Activated T-cell treated with anti-CD3 and anti-CD28 coated beads, Interleukin-2, amount 50 U/mL, for 72 hours (primary cell): ENCODE measurements at places on chromosomes 1 and 21. TPM values are rescaled to one million over a fixed set of nuclear protein-coding genes. Genes with fewer than 3 reads are reported as not detected.

GRCh38 chr1:110053552-110054428, 16.7 kb downstream of the ALX3 start:
- H3K4me3 ChIP-seq: no peak overlapping the region
- DNase-seq: peak; percentile 81
- H3K27me3 ChIP-seq: no peaks in the 10 kb centered on the region
- peak overlapping the region; percentile 49 for H3K27ac ChIP-seq

GRCh38 chr1:232316864-232317263, 313.1 kb downstream of the SIPA1L2 start:
- no peaks in the 10 kb centered on the region for H3K4me1 ChIP-seq
- DNase-seq: no peak
- peaks cover 5% of the 10 kb centered on the region for H3K36me3 ChIP-seq

- H3K4me3 ChIP-seq: no peak overlapping the region
- peaks cover 3% of the 10 kb centered on the region for H3K4me1 ChIP-seq
- no peaks in the 10 kb centered on the region for H3K27me3 ChIP-seq
- H3K36me3 ChIP-seq: no peaks in the 10 kb centered on the region
- no peak overlapping the region for H3K27ac ChIP-seq
- no peak for DNase-seq
Measured at GRCh38 chr1:185479796-185480195, 162.8 kb upstream of the IVNS1ABP start.

The RGS13 gene
- not detected for total RNA-seq

DNA sequence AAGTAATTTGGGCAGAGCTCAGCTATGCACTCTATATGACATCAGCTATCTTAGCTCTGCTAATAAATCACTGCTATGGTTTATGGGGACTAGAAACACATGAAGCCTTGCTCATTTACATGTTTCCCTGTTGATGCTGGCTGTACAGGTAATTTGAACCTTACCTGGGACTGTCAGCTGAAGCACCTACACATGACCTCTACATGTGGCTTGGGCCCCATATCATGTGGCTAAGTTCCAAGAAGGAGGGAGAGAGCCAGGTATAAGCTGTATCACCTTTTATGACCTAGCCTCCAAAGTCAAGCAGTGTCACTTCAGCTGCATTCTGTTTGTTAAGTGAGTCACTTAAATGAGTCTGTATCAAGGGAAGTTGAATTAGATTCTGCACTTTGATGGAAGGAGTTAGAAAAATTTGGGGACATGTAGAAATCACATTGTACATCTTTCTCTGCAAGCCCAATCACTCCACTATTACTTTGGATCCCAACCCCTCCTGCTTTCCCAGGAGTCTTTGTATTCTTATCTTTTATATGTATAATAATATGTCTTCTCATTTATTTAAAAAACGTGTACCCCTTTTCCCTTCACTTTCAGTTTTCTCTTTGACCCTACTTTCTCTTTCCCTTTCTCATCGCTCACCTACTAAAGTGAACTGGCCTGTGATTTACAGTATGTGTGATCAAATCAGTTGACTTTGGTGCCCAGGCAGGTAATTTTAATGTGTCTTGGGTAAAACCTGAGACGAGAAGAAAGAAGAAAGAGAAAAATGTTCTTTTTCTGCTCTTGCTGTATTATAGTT, 53.4 kb upstream of the PRKACB start:
- H3K27me3 ChIP-seq: no peaks in the 10 kb centered on the region
- peak overlapping the region; percentile 68 for H3K4me3 ChIP-seq
- H3K36me3 ChIP-seq: peaks cover 3% of the 10 kb centered on the region
- peak overlapping the region; percentile 38 for H3K27ac ChIP-seq

The TACSTD2 gene
- total RNA-seq: 0.21 TPM

GRCh38 chr1:212916481-212917133, 33.7 kb upstream of the VASH2 start:
- H3K4me1 ChIP-seq: no peaks in the 10 kb centered on the region

The PPM1J gene
- 1.2 TPM for total RNA-seq

The AUNIP gene
- total RNA-seq: 6.9 TPM

DNA sequence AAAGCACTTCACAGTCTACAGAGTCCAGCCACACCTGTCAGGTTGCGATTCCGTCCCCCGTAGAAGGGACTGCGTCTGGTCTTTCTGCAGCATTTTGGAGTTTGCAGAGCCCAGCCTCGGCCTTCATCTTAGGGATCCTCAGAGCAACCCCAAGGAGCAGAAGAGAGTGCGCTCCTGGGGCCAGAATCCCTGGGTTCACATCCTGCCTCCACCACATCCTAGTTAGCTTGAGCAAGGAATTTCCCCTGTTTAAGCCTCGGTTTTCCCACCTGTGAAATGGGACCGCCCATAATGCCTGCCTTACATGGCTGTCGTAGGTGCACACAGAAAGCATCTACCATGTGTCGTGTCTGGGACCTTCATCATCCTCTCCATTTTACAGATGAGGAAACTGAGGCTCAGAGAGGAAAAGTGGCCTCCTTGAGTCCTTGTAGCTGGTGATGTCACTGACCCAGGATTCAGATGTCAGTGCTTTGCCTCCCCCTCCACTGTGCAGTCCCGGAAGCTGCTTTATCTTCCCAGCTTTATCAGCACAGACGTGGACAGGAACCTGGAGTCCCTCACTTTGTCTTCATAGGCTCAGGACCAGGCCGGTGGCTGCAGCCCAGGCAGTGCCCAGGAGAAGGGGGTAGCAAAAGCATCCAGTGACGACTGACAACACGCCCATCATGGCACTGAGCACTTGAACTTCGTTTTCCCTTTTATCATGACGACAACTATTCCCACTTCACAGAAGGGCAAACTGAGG, 438.5 kb downstream of the MATN1 start:
- H3K4me1 ChIP-seq: peaks cover 11% of the 10 kb centered on the region
- DNase-seq: no peak
- no peak overlapping the region for H3K4me3 ChIP-seq
- H3K36me3 ChIP-seq: peaks cover 3% of the 10 kb centered on the region

GRCh38 chr1:164728719-164729118, 169.7 kb downstream of the PBX1 start:
- no peaks in the 10 kb centered on the region for H3K36me3 ChIP-seq
- no peaks in the 10 kb centered on the region for H3K27me3 ChIP-seq
- no peak overlapping the region for H3K4me3 ChIP-seq

The RNU1-4 gene
- total RNA-seq: 1,100 TPM

GRCh38 chr1:156608981-156609380, 7.7 kb upstream of the GPATCH4 start:
- H3K4me3 ChIP-seq: no peak overlapping the region
- peak; percentile 72 for DNase-seq

- no peak overlapping the region for H3K4me3 ChIP-seq
- peaks cover 4% of the 10 kb centered on the region for H3K27me3 ChIP-seq
- no peak overlapping the region for H3K27ac ChIP-seq
- DNase-seq: no peak
Measured at GRCh38 chr1:221862971-221863370, 121.1 kb upstream of the DUSP10 start.

DNA sequence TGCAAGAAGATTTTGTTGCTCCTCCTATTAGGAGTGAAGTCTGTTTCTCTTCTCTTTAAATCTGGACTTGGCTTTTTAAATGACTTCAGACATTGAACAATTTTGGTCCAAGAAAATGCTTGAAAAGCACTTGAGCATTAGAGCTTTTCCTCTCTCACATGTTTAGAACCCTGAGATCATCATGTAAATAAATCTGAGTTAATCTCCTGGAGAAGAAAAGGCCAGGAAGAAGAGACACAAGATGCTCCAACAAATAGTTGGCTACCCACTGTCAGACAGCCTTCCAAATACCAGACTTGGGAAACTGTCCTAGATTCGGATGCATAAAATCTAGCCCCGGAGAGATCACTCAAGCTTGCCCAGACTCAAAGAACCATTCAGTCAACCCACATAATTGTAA, 1353.1 kb upstream of the ADGRL4 start:
- no peak overlapping the region for H3K4me3 ChIP-seq
- no peaks in the 10 kb centered on the region for H3K27me3 ChIP-seq
- no peaks in the 10 kb centered on the region for H3K4me1 ChIP-seq
- no peak overlapping the region for H3K27ac ChIP-seq
- no peak for DNase-seq

GRCh38 chr1:40977716-40978115, 1.8 kb upstream of the CTPS1 start:
- peaks cover 2% of the 10 kb centered on the region for H3K36me3 ChIP-seq
- H3K27ac ChIP-seq: no peak overlapping the region
- H3K4me3 ChIP-seq: no peak overlapping the region
- no peaks in the 10 kb centered on the region for H3K27me3 ChIP-seq
- DNase-seq: no peak

The ZNF670 gene
- total RNA-seq: 4.2 TPM

DNA sequence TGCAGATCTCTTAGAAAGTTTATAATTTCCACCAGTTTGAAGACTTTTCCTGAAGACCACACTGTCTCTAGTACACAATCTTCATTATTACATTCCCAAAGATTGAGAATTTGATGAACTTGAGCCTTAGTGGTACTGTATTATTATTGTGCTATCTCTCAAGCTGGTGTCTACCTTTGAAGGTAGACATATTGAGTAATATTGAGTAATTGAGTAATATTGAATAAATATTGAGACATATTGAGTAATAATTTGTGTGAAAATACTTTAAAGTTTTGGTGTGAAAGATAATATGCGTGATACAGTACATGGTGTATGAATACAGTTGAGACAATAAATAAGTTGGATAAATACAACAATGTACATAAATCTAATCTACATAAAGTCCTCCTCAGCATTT, 613.1 kb upstream of the ADGRL2 start:
- no peaks in the 10 kb centered on the region for H3K36me3 ChIP-seq
- no peak overlapping the region for H3K27ac ChIP-seq
- no peaks in the 10 kb centered on the region for H3K4me1 ChIP-seq
- H3K27me3 ChIP-seq: no peaks in the 10 kb centered on the region
- DNase-seq: no peak

DNA sequence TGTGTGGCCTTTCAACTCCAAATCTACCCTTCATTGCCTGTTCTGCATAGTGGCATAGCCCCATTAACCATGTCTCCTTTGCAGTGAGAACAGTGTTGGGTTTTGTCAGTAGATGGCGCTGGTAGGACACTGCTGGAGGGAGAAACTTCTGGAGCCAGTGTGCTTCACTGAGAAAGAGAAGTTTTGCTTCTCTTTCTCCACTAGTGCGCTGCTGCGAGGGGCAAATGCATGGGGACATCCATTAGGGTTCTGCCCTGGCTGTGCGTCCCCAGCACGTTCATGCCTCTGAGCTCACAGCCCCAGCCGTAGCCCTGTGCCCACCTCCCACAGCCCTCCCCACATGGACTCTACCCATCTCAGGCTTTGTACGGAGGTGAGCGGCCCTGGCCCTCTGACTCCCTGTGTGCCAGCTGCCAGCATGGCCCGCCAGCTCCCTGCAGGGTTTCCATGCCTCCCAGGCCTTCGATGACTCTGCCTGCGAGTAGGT, 53.1 kb downstream of the RIMS3 start:
- H3K27me3 ChIP-seq: no peaks in the 10 kb centered on the region
- H3K4me3 ChIP-seq: no peak overlapping the region
- H3K27ac ChIP-seq: no peak overlapping the region
- peaks cover 7% of the 10 kb centered on the region for H3K4me1 ChIP-seq
- peak; percentile 76 for DNase-seq

DNA sequence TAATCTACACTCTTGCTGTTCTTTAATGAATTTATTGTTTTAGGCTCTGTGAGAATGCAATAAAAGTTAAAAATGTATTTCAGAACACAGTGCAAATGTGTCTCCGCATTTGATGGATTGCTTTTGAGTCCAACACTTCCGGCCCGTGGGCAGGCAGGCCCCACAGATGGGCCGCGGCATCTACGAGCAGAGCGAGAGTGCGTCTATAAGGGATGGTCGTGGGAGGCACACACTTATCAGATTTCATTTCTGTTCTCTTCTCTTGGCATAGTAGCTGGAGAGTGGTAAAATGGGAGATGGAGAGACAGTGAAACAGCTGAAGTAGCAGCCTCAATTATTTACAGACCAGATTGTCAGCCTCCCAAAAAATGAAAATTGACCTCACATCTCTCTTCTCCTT, 134.2 kb downstream of the NAV1 start:
- DNase-seq: no peak
- H3K4me3 ChIP-seq: no peak overlapping the region
- H3K27ac ChIP-seq: no peak overlapping the region
- no peaks in the 10 kb centered on the region for H3K4me1 ChIP-seq

GRCh38 chr1:89762386-89762778, 58.5 kb upstream of the LRRC8D start:
- DNase-seq: no peak
- peak overlapping the region; percentile 48 for H3K27ac ChIP-seq
- H3K27me3 ChIP-seq: no peaks in the 10 kb centered on the region
- peak overlapping the region; percentile 75 for H3K4me3 ChIP-seq
- H3K4me1 ChIP-seq: peaks cover 69% of the 10 kb centered on the region

The TNNT2 gene
- total RNA-seq: not detected

The LHX8 gene
- total RNA-seq: not detected

GRCh38 chr1:93638981-93639380, 42.7 kb downstream of the BCAR3 start:
- H3K27me3 ChIP-seq: no peaks in the 10 kb centered on the region
- DNase-seq: no peak

DNA sequence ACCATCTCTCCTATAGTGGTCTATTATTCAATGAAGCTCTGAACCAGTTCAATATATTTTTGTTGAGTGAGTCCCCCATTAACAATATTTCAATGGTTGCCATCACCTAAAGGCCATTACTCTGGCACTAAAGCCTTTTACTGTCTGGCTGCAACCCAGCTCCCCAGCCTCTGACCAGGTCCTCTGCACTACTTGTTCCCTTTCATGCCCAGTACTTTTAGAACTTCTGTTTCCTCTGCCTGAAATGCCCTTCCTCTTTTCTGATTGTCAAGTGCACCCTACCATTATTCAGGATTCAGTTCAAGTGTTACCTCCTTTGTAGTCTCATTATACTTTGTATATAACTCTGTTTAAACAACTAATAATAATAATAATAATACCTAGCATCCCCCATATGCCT, 30.4 kb upstream of the ZFYVE9 start:
- H3K4me1 ChIP-seq: no peaks in the 10 kb centered on the region
- DNase-seq: no peak
- no peaks in the 10 kb centered on the region for H3K27me3 ChIP-seq
- H3K36me3 ChIP-seq: no peaks in the 10 kb centered on the region

GRCh38 chr1:54230507-54231339, 30.8 kb downstream of the MRPL37 start:
- H3K27me3 ChIP-seq: no peaks in the 10 kb centered on the region
- peak overlapping the region; percentile 55 for H3K27ac ChIP-seq
- H3K4me1 ChIP-seq: peaks cover 43% of the 10 kb centered on the region
- no peaks in the 10 kb centered on the region for H3K36me3 ChIP-seq

The OR2AK2 gene
- 0.35 TPM for total RNA-seq

DNA sequence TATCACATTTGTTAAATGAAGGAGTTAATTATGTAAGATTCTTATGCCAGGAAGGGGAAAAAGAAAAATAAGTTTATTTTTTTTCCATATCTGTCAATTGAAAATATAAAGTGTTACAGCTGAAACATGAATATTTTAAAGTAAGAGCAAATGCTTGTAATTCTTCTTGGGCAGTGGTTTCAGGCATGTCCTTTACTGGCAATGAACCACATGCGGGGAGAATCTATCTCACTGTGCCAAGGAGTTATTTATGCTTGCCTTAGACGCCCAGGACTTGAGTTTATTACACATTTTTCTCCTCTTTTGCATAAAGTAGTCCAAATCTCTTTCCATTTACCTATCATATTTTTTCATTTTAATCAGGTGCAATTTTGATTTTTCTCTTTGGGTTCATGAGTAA, 207.8 kb upstream of the NRIP1 start:
- no peak for DNase-seq
- no peaks in the 10 kb centered on the region for H3K27me3 ChIP-seq
- H3K4me1 ChIP-seq: no peaks in the 10 kb centered on the region
- no peaks in the 10 kb centered on the region for H3K36me3 ChIP-seq
- H3K27ac ChIP-seq: no peak overlapping the region

The OR2T29 gene
- total RNA-seq: not detected
